ENCODE measurements at places on chromosomes 12 and 14.

DNA sequence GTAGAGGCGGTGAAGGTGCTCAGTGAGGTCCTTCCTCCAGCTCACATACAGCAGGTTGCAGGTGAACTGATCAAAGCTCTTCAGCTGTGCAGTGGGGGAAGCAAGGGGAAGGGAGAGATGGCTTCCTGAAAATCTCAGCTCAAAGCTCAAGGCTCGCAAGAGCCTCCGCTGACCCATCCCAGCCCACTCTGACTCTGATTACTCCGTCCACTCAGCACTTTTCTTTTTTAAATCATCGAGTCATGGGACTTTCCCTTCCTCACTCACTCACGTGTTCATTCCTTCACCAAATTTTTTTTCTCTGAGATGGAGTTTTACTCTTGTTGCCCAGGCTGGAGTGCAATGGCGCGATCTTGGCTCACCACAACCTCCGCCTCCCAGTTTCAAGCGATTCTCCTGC lies 4.7 kb downstream of the ABCD4 start:
- DNase-seq: no peak

GRCh38 chr12:4984344-4984743 lies 59.3 kb upstream of the KCNA5 start:
- no peak for DNase-seq

DNA sequence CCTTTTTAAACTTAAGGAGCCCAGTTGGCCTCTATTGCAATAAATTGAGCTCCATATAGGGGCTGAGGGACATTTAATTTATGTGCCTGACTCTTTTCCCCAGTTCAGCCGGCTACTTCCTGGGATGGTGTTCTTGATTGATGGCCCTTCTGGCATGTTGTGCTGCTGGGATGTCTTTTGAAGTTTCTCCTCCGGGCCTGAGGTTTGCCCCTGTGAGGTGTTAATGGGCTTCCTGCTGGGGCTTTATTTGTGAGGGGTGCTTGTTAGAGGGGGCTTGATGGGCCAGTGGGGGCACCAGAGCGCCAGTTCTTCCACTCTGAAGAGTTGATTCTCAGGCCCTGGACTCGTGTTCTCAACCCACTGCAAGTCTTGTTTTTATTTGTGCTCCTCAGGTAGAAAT lies 69.6 kb downstream of the CHST11 start:
- DNase-seq: peak; percentile 26

DNA sequence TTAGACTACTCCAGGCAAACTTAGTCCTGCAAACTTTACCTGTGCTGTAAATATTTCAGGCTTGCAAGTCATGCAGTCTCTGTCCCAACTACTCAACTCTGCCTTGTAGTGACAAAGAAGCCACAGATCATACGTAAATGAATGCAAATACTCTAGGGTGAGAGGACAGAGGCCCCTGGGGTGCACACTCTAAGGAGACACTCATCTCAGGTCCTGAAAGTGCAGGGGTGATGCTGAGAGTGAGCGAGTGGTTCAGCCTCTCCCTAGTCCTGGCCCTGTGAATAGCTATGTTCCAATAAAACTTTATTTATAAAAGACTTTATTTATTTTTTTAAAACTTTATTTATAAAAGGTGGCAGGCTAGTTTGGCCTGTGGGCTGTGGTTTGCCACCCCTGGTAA lies 34.9 kb downstream of the HCAR2 start:
- no peak for DNase-seq

GRCh38 chr12:58349161-58349560 lies 407.8 kb downstream of the ATP23 start:
- DNase-seq: no peak

- no peak for DNase-seq
Measured at GRCh38 chr12:67223225-67223624, 45.9 kb upstream of the CAND1 start.

- DNase-seq: no peak
Measured at GRCh38 chr12:45178771-45179170, 37.1 kb upstream of the ANO6 start.

GRCh38 chr14:95193081-95193480 lies 35.8 kb upstream of the DICER1 start:
- no peak for DNase-seq

DNA sequence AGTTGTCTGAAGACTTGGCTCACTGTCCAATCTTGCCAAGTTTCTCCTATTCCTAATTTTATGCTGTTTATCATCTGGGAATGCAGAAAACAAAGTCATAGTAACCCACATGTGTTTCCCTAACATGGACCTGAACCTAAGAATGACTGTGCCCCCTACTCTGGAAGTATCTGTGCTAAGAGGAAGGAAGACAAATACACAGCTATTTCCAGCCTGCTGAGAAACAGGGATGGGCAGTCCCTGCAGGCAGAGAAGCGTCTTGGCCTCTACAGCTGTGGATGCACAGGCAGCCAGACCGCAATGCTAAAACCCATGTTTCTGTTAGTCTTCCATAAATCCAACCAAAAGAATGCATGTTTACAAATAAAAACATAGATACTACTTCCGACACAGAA lies 56.2 kb downstream of the DUSP16 start:
- DNase-seq: peak; percentile 90

DNA sequence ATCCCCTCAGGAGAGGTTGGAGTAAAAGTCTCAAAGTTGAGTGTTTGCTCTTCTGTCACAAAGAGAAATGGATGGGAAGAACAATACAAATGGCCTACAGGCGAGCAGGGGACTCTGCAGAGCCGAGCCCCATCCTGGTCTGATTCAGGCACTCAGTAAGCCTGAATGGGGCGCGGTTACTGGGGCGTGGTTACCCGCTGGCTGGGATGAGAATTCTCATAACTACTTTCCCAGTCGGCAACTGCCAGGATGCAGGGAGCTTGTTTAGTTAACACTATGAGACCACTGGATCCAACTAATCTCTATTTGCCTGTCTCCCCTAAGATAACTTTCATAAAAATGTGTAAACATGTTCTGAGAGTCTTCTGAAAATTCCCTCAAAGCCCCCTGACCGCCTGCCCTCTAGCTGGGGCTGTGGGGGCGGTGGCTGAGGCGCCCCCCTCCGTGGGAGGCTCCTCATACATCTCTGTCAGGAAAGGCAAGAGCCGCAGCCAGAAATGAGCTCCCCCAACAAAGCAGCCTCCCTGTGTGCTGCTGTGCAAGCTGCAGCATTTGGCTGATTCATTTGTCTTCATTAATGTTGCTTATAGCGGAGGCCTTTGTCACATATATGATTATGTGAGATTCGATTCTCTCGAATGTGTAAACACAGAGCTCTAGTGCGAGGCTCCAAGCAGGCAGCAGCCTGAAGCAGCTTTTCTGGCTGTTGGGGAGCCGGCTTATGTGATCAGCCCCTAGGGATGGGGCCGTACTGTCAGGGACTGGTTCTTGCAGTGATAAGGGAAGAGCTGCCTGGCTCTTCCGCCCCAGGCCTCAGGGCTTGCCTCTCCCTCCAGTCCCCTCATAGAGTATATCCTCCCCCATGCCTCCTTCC lies 126.1 kb upstream of the ARHGAP5 start:
- DNase-seq: peak; percentile 81

DNA sequence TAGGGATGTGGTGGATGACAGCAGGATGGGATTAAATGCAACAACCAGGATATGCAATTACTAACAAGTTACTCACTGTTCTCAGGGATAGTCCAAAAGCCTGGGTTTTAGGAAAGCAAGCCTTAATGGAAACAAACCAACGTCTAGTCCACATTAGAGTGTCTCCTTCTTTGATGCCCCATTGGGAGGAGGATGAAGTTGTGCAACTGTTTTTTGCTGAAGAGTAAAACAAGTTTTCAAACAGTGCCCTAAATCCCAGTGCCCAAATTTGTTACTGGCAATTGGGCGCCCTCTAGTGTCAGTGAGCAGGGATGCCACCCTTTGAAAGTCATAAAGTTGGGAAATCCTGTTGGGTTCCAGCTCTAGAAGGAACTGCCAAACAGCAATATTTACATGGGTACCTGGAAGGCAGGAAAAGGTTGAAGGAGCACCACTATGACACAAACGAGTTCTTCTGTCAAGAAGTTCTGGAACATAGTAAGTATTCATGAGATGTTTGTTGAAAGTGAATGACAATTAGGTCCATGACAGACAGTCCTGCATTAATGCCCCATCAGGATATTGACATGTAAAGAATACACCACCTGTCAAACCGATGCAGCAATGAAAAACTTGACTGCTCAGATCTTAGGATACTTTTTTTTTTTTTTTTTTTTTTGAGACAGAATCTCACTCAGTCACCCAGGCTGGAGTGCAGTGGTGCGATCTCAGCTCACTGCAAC lies 11.1 kb upstream of the DPF3 start:
- peak; percentile 75 for DNase-seq

- DNase-seq: no peak
Measured at GRCh38 chr14:100769035-100769939, 42.6 kb downstream of the DLK1 start.

DNA sequence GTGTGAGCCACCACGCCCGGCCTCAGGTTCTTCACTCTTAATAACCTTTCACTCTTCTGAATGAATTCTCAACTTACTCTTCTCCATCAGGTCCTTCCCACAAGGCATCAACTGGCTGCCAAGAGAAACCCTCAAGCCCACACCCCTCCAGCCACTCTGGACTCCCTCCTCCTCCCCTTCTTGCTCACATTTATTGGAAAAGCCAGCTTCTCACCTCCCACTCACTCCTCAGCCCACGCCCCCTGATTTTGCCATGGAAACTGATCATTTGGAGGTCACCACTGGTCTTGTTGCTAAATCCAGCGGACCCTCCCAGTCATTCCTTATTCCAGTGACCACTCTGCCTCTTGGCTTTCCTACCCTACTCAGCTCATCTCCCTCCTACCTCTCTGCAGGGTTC lies 17.4 kb upstream of the ACVR1B start:
- no peak for DNase-seq

GRCh38 chr14:64950889-64951288 lies 8.3 kb upstream of the GPX2 start:
- DNase-seq: no peak

DNA sequence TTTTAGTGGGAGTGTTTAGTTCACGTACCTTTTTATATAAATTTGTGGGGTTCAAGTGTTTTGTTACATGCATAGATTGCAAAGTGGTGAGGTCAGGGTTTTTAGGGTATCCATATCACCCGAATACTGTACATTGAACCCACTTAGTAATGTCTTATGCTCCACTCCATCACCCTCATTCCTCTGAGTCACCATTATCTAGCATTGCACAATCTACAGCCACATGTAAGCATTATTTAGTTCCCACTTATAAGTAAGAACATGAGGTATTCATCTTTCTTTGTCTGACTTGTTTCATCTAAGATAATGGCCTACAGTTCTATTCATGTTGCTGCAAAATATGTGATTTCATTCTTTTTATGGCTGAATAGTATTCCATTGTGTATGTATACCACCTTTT lies 583.7 kb upstream of the LRFN5 start:
- DNase-seq: peak; percentile 34

DNA sequence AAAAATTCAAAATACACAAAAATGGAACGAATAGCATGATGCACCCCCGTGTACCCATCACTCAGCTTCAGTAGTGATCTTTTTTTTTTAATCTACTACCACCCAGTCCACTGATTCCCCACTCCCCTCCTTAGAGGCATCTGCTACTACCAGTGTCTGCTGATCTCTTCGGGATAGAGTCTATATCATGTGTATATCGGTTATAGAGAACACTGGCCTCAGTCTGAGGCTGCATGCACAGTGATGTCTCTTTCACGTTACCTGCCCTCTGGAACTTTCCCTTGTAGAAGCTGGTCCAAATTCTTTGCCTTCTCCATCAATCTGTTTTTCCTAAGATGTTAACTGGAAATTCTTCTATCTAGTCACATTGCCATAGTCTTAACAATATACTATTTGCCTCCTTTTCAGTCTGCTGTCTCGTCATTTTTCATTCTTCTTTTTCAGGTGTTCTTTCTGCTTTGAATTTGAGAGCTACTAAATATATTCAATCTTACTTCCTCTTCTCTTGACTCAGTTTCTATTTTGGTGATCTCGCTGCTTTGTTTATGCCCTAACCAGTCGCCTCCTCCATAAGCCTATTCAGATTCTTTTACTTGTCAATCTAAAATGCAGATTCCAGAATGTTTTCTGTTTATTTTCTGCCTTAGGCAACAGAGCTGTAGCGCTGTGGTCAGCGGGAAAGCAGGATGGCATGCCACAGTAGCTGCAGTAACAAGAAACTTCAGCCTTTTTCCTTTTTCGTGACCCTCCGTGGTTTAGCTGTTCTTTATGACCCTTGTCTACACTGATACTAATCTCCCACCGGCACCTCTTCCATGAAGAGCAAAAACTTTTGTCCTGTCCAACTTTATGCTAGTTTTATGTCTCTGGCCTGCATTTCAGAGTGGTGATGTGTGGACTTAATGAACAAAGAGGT lies 67.0 kb downstream of the FBXW8 start:
- peak; percentile 47 for DNase-seq

- DNase-seq: peak; percentile 12
Measured at GRCh38 chr14:29536886-29537511, 390.6 kb downstream of the PRKD1 start.

GRCh38 chr12:114918535-114919233 lies 234.7 kb upstream of the TBX3 start:
- peak; percentile 85 for DNase-seq

DNA sequence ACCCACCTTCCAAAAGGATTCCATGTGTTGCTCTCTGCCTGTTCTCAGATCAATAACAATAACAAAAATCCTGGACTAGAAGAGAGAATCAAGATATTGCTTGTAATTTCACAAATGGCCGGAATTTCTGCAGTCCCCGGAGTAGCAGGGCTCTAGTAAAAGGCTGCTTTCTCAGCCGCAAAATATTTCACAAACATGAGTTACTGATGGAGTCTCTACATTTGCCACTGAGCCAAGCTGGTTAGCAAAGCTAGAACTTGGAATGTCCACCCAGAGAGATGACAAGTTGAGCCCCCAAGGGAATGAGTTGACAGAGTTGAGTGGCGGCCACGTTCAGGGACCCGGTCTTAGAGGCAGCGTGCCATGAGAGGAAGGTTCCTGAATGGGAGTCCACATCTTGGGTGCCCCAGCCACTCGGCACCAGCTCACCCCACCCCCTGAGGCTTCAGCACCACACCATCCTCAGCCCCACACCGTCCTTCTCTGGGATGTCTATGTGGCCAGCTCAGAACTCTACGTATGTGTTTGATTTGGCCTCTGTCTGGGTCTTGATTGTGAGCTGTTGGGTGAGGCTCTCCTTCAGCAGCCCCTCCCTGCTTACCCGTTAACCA lies 15.9 kb downstream of the FBLN5 start:
- no peak for DNase-seq

DNA sequence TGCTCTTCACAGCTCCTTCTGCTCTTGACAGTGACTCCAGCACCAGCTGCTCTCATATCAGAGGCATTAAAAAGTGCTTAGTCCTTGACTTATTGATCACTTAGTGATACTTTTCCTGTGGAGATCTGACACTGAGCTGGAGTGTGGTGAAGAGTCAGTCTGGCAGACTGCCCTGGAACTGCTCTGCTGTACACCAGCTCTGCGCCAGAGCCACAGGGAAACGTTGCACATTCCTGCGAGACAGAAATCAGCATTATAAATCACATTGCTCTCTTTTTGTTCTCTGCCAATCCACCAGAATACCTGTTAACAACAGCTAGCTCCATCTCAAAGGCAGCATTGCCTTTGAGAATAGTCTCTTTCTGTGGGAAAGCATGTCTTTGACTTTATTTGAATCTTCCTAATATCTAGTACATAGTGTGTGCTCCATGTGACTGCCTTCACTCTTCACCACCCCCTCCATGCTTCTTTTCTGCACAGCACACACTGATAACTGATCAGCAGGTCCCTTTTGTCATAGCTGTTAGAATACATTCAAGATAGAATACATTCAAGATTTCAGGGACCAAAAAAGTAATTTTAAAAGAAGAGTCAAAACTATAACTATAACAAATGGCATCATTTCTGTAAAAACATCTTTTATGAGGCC lies 48.2 kb upstream of the VSX2 start:
- DNase-seq: no peak
